ENCODE measurements at places on chromosomes 13 and 19.

DNA sequence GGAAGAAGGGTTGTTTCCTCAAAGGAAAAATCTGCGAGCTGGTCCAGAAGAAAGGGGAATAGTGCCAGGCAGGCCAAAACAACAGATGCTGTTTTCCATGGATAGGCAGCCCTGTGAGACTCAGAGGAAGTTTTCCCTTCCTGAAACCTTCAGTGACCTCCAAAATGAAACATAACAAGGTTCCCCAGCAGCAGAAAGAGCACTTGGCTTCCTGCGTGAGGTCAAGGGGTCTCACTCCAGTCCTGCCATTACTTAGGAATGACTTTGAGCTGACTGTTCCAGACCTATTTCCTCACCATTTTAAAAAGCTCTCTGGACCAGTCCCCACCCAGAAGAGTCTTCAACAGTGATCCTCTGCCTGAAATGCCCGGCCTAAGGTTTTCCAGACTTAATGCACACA lies 104.6 kb upstream of the IPO5 start:
- no peak for DNase-seq

GRCh38 chr13:44283600-44283999 lies 90.0 kb upstream of the SERP2 start:
- DNase-seq: no peak

GRCh38 chr13:100069278-100069677 lies 19.6 kb upstream of the PCCA start:
- no peak for DNase-seq

DNA sequence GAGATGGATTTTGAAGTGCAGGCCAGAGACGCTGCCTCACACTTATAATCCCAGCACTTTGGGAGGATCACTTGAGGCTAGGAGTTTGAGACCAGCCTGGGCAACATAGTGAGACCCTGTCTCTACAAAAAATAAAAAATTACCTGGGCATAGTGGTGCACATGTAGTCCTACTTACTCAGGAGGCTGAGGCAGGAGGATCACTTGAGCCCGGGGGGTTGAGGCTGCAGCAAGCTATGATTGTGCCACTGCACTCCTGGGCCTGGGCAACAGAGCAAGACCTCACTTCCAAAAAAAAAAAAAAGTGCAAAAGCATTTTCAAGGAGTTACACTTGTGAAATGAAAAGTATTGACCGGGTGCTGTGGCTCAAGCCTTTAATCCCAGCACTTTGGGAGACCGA lies 27.6 kb upstream of the FBXO17 start:
- DNase-seq: no peak

DNA sequence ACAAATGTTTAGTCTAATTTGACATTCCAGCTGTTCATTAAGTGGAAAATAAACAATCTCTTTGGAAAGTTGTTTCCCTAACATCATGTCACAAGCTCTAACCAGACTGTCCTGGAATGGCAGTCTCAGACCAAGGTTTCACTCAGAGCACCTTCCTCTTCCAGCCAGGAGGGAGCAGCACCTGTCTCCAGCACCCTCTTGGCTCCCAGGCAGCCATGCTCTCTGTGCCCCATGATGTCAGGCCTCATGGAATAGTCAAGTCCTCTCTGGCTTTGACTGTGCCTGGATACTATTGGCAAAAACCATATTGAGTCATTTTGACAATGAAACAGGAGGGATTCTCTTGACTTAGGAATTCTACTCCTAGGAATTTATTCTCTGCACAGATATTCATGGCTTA lies 171.4 kb downstream of the OXGR1 start:
- DNase-seq: no peak

GRCh38 chr19:8552810-8553209 lies 24.4 kb downstream of the MYO1F start:
- no peak for DNase-seq

DNA sequence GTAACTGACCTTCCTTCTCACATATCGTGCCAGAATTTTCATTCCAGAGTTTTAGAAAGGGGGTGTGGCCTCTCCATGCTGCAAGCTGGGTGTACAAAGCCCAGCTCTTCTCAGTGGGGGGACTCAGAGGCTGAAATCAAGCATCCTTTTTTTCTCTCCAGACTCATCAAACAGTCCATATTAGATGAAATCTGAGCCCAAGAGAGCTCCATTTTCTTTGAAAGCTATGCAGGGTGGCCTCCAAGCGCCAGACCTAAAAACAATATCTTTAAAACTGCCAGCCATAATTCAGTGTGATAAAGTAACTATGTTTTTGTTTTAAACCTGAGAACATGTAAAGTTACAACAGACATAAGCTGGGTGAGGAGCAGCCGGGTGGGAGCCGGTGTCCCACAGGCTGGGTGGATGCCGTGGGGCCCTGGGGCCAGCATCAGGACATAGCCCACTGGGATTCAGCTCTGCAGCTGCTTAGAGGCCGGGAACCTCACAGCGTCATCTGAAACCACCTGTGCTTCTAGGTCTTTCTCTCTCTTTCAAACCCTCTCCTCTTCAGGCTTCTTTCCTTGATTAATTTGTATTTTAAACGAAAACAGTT lies 249.2 kb downstream of the ZNF536 start:
- no peak for DNase-seq

GRCh38 chr19:2507109-2507508 lies 31.2 kb downstream of the GADD45B start:
- no peak for DNase-seq

- DNase-seq: no peak
These were observed 331.6 kb downstream of the DLEU7 start for GRCh38 chr13:50511877-50512341.
